ENCODE measurements at places on chromosomes 4 and X. TPM values are rescaled to one million over a fixed set of nuclear protein-coding genes. Genes with fewer than 3 reads are reported as not detected.

The PDLIM5 gene
- total RNA-seq, result 9.8 TPM

The TRO gene
- 17.3 TPM for total RNA-seq

The HPGD gene
- 0.34 TPM for total RNA-seq

The NOX1 gene
- total RNA-seq, result 0.17 TPM

The ADAMTS3 gene
- 4.1 TPM for total RNA-seq

The GK2 gene
- total RNA-seq, result not detected

The PAGE3 gene
- total RNA-seq, result not detected

The ARHGAP24 gene
- total RNA-seq, result 43.5 TPM

The LRIT3 gene
- under 0.01 TPM for total RNA-seq

The WDFY3 gene
- total RNA-seq, result 42.1 TPM

The LIMCH1 gene
- 0.17 TPM for total RNA-seq

The NSG1 gene
- total RNA-seq, result 0.17 TPM

The PAGE4 gene
- total RNA-seq, result not detected

The ALB gene
- not detected for total RNA-seq

The AMER1 gene
- total RNA-seq, result 1.1 TPM

The EOLA1 gene
- 12.6 TPM for total RNA-seq

The ARX gene
- total RNA-seq, result not detected

The ODAPH gene
- not detected for total RNA-seq

The IL13RA2 gene
- 51.9 TPM for total RNA-seq

The SMPX gene
- total RNA-seq, result not detected

The DGKK gene
- total RNA-seq, result not detected

The RADX gene
- total RNA-seq, result 1.2 TPM

The AKAP14 gene
- total RNA-seq, result not detected

The ELF4 gene
- total RNA-seq, result 6.1 TPM

The UGT2A1 gene
- total RNA-seq, result not detected

The AWAT2 gene
- not detected for total RNA-seq

The PRDM8 gene
- total RNA-seq, result 2.1 TPM

The GRXCR1 gene
- not detected for total RNA-seq

The MBTPS2 gene
- total RNA-seq, result 6.8 TPM

The TXK gene
- total RNA-seq, result 0.16 TPM

The SGCB gene
- total RNA-seq, result 27.6 TPM

The MAGEA2B gene
- not detected for total RNA-seq

The BMX gene
- not detected for total RNA-seq

Measured in bronchial smooth muscle cell (primary cell).